Smooth muscle cell of the brain vasculature (primary cell): ENCODE measurements at places on chromosomes 6 and 20.
A peak's percentile ranks its signal among the peaks of the same experiment; 100 is the strongest.

DNA sequence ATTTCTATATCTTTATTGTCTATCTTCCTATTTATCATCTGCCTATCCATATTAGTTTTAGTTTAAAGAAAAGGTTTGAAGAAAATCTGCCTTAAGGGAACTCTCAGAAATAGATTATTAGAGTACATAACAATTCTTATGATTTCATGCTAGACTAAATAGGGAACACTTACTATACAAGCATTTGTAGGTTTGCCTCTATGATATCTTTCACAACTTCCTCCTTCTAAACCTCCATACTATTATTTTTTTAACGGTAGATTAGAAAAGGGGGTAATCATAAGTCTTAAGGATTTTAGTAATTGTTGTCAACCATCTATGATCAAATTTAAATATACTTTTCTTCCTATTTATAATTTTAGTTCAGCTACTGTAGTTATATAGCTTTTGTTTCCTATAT is 11.6 kb upstream of the DSE start:
- DNase-seq: no peak

DNA sequence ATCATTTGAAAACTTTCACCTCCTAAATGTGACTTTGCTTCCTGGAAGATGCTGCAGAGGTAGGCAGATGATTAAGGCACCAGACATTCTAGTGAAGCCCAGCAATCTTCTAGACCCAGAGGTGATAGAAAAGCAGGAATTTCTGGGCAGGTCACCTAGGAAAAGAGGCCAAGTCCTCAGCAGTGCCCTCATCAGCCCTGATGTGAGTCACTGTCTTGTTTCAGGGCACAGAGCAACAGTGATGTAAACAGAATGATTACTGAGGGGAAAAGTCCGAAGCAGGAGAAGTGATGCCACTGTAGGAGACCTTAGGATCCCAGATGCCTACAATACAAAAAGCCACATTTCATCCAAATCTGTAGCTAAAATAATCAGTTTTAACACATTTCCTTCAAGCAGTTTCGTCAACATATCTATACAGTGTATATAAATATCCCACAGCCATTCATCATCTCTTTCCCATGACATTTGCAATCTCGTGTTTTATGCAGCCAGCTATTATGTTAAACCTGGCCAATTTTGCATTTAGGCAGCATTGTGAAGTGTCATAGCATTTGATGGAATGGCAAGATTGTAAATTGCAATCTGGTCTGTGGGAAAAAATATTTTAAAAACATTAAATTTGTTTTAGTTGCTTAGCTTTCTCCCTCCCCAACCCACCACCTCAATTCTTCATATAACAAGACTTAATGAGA is 401.2 kb upstream of the RNF217 start:
- DNase-seq: no peak

- DNase-seq: peak; percentile 10
Observed at GRCh38 chr6:145669627-145670034, 65.7 kb downstream of the EPM2A start.

DNA sequence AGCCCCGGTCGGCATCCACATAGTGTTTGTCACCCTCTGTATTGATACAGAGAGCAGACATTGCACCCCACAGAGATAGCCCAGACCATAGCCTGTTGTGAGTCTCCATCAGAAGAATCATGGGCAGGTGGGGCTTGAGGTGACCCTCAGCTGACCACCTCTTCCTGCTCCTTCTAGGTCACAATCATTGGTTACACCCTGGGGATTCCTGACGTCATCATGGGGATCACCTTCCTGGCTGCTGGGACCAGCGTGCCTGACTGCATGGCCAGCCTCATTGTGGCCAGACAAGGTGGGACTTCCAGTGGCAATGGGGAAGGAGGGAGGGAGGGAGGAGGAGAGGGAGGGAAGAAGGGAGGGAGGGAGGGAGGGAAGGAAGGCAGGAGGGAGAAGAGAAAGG is 61.4 kb upstream of the RIN2 start:
- DNase-seq: no peak

DNA sequence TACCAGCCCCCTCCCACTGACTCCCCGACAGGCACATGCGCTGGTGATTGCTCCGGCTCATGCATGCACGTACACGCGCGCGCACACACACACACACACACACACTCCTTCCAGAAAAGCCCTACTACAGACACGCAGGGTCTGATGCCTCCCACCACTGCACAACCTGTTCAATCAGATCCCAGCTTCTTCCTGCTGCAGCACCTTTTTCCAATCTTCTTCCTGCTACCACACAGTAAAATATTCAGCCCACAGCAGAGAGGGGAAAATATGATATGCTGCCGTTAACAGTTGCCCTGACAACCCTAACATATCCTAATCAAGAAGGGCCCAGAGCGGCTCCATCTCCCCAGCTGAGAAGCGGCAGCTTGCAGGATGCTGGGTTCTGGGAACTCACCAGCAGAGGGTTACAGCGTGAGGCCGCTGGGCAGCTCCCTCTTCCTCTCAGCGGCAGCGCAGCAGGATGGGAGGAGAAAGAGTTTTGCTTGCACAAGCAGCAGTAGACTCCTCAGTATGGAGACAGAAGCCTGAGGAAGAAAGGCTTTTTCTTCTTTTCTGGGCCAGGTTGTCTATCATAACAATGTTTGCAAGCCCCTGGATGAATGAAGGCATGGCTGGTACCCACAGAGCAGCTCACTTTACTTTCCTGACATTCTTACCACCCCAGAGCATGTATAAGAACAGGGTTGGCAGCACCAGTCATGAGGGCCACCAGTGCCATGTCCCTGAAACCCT is 23.9 kb downstream of the MAP7 start:
- peak; percentile 23 for DNase-seq

GRCh38 chr6:135883045-135883444 is 31.5 kb downstream of the PDE7B start:
- no peak for DNase-seq

DNA sequence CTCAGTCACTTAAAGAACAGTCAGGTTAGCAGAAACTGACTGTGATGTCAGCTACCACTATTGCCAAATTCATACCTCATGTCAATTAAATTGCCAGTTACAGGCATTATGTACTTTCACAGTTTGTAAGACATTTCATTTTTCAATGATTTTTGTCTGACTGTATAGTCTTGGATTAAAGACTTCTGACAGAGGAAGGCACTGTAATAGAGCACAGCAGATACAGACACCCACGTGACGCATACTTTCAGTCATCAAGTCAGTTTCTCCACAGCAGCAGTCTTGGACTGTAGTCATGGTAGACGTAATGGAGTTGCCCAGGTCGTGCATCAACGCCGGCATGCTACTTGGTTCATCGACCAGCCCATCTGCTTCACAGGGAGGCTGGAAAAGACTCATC is 29.5 kb upstream of the ELOVL5 start:
- DNase-seq: no peak

GRCh38 chr20:56630506-56631317 is 1.6 kb downstream of the TFAP2C start:
- no peak for DNase-seq

GRCh38 chr6:16286151-16286522 is 47.8 kb downstream of the GMPR start:
- DNase-seq: no peak

DNA sequence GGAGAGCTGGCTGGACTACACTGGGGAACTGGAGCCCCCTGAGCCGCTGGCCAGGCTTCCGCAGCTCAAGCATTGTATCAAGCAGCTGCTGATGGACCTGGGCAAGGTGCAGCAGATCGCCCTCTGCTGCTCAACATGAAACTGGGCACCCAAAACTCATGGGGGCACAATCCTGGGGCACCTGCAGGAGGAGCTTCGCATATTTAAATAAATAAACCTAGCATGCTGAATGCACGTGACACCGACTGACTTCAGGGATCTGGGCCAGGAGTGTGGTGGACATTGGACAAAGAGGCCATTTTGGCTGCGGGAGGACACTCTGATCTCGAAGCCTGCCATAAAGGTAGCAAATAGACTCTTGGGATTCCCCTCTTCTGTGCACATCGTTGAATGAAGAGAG is 6.8 kb downstream of the SCAND1 start:
- no peak for DNase-seq

- no peak for DNase-seq
Observed at GRCh38 chr20:13449868-13450434, 188.8 kb downstream of the TASP1 start.

- DNase-seq: no peak
Observed at GRCh38 chr6:137175868-137176245, 2.4 kb upstream of the IL22RA2 start.

- DNase-seq: no peak
Observed at GRCh38 chr6:75376347-75377024, 91.9 kb upstream of the TMEM30A start.

- DNase-seq: no peak
Observed at GRCh38 chr6:19632786-19633185, 204.4 kb upstream of the ID4 start.

DNA sequence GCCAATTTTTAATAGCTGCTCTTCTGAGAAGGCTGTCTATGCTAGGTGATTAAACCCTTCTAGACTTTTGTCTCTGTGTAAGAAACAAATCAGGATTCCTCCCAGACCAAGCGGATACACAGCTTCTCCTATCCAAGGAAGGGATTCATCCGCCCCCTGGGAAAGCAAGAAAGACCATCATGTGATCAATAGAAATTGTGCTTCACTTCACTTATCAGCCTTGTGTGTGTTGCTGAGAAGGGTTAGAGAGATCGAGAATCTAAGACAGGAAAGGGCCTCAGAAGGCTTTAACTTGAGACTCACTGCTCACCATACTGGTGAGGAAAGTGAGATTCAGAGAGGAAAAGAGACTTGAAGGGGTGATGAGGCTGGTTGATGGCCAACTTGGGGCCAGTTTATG is 1.5 kb downstream of the ABCC10 start:
- DNase-seq: no peak

- no peak for DNase-seq
Observed at GRCh38 chr6:46347669-46348068, 143.6 kb downstream of the RCAN2 start.

- DNase-seq: no peak
Observed at GRCh38 chr20:63029358-63030121, 22.8 kb upstream of the BHLHE23 start.

DNA sequence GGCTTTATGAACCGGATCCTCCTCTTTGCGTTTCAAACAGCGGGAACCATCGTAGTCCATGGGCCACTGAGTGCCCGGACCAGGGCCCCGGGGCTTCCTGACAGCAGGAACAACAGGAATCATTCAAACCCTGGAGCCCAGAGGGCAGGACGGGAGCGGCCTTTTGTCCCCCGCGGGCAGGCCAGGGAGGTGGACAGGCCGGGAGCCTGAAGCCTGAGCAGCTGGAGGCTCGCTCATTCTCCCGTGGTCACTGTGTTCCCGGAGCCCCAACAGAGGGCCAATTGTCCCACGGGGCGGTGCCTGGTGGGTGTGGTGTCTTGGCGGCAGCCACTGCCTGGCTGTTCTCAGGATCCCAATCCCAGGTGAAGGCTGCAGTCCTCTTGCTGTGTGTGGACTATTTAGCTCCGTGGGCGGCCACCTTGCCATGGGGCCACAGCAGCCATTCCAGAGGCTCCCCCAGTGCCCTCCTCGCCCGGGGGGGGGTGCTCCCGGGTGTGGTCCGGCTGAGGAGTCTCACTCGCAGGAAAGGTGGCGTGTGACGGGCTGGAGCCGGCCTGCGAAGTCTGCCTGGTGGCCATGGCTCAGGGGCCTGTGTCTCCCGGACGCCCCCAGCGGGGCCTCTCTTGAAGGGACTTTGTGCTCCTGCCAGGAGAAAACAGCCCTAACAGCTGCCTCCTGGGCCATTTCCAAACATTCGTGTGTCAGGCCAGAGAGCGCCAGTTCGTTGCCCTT is 77.2 kb upstream of the BHLHE23 start:
- DNase-seq: no peak

DNA sequence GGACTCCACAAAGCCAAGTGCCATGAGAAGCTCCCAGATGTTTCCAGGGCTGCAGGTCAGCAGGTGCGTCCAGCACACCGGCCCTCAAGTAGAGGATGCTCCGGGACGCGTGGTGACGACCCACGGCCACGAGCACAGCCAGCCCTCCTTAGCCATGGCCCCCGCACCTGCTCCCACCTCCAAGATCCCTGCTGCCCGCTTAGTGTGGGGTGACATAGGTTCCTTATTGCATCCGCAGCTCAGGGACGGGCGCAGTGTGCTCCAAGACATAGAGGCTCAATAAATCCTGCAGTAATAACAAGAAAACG is 138.1 kb upstream of the RPS6KA2 start:
- no peak for DNase-seq

DNA sequence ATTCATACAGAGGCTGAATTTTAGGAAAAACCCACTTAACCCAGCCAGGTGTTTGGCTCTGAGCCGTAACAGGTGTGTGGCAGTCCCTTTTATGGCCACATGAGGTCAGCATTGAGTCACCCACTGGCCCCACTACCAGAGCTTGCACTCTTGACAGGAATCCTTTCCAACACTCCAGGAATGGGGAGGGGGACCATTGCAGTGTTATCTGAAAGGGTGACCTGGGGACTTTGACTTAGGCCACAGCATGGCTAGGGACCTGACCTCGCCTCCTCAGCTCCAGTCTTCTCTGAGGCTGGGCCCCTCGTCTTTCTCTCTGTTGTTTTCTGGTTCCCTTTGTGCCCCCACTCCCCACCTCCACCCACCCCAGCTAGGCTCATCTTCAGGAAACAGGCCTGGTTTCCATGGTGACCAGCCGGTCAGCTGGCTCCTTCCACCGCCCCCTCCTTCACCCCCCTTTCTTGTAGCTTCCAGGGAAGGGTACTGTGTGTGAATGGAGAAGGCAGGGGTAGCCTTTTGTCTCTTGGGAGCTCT is 2.1 kb upstream of the TMEM151B start:
- no peak for DNase-seq

GRCh38 chr6:48505621-48506020 is 394.6 kb upstream of the PTCHD4 start:
- no peak for DNase-seq

DNA sequence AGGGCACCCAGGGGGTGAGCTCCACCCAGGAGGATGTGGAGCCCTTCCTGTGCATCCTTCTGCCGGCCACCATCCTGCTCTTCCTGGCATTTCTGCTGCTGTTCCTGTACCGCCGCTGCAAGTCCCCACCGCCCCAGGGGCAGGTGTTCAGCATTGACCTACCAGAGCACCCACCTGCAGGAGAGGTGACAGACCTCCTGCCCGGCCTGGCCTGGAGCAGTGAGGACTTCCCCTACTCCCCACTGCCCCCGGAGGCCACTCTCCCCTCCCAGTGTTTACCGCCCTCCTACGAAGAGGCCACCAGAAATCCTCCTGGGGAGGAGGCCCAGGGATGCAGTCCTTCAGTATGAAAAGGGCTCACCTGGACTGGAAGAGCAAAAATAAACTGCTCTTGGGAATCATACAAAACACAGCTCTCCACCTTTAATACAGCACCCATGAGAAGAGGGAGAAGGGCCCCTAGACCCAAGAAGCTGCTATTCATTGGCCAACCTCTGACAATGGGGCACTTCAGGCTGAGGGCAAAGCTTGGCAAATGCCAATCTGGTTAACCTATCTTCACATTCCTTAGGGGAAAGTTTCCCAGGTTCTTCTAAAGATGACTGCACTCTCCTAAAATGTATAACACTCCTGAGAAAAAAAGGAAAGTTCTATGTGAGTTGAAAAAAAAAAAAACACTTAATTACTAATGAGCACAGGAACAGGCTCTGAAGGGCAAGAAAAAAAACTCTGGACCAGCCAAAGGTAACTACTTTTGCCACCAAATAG is 5.0 kb downstream of the SMIM28 start:
- no peak for DNase-seq

- DNase-seq: no peak
Observed at GRCh38 chr6:118768904-118769325, 117.5 kb upstream of the CEP85L start.
